CD4-positive, alpha-beta T cell treated with Interleukin-6 at 100 ng/mL for 8 hours (primary cell): ENCODE measurements at places on chromosomes 6 and 20.

DNA sequence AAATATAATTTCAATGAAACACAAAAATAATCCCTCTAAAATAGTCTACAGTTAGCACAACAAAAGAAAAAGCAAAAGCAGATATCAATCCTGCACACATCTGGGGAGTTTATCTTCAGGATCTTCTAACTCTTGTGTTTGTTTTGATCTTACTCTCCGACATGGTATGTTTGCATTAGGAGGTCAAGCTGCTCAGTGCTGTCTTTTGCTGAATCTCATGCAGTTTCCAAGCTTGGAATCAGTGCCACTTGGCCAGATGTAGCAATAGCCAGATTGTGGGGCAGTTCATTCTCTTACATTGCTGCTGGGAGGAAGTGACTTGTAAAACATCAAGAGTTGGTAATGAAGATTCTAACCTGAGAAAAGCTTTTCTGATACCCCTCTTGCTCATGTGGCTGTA lies 29.5 kb downstream of the RIOK1 start:
- no peak for DNase-seq

- DNase-seq = no peak
Observed at GRCh38 chr6:7126754-7127153, 19.0 kb downstream of the RREB1 start.

- DNase-seq = no peak
Observed at GRCh38 chr6:116330511-116330910, 40.2 kb upstream of the DSE start.

GRCh38 chr6:100461278-100461916 lies 3.3 kb downstream of the SIM1 start:
- DNase-seq = no peak

DNA sequence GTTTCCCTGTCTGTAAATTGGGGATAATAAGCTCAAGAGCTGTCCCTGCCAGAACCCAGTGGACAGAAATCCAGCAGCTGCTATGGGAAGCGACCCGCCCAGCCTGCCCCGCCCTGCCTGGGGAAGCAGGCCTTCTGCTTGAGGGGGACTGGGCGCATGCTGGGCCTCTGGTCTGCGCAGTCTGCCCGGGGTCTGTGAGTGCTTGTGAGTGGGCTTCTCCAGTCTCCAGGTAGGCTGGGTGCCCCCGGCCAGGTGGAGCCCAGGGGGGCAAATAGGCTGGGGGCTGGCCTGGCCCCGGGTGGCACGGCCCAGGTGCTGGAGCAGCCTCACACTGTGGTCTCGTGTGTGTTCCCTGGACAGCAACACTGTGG lies 648 bp upstream of the RBBP8NL start:
- no peak for DNase-seq
